ENCODE measurements at places on chromosomes 2 and 18.

DNA sequence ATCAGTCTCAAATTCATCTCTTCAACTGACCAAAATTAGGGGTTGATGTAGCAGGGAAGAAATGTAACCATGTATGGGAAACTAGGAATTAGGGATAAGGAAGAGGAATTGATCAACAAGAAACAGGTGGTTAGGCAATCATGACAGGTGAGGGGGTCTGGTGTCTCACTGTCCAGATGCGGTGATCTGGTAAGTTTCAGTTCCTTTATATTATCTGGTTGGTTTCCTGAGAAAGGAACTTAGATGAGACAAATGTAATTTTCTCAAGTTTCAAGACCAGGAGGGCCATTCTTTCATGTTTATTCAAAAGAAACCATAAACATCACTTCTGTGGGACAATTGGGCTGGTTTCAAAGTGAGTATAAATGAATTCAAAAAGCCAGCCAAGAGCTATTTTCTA is 306.2 kb upstream of the KCNJ3 start:
- no peak for DNase-seq

GRCh38 chr2:199861132-199861774 is 10.3 kb upstream of the FTCDNL1 start:
- no peak for DNase-seq

DNA sequence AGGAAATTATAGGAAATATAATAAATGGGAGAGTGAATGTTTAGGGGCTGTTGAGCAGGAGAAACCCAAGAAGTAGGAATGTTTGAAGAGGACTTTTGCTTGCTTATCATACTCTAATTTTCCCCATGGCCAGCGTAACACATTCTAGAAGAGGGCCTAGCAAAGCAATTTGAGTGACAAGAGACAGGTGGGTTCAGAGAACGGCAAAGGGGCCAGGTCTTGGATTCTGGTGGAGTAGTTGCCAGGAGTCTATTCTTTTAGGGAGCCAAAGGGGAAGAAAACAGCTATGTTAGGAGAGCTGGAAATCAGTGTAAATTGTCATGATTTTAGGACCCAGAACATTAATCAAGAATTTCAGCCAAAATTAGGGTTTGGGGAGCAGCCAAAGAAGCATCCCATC is 96.5 kb downstream of the COL5A2 start:
- DNase-seq: no peak

- no peak for DNase-seq
These were observed 242.3 kb upstream of the NOL4 start for GRCh38 chr18:34467058-34467457.

GRCh38 chr18:3448838-3449511 is 997 bp upstream of the TGIF1 start:
- peak; percentile 87 for DNase-seq

Measured in body of pancreas (tissue), 4 donors.